Naive B cell (primary cell): ENCODE measurements at places on chromosomes 6 and 20.
A peak's percentile ranks its signal among the peaks of the same experiment; 100 is the strongest.

GRCh38 chr6:26338810-26339209 lies 26.2 kb upstream of the BTN3A2 start:
- H3K27ac ChIP-seq, result no peak overlapping the region
- peaks cover 44% of the 10 kb centered on the region for H3K27me3 ChIP-seq
- no peak for DNase-seq
- peaks cover 3% of the 10 kb centered on the region for H3K36me3 ChIP-seq

- no peak overlapping the region for H3K27ac ChIP-seq
- H3K4me3 ChIP-seq, result no peak overlapping the region
- H3K36me3 ChIP-seq, result no peaks in the 10 kb centered on the region
- no peaks in the 10 kb centered on the region for H3K27me3 ChIP-seq
- DNase-seq, result no peak
- no peaks in the 10 kb centered on the region for H3K4me1 ChIP-seq
Measured at GRCh38 chr6:92779746-92780145, 639.6 kb downstream of the EPHA7 start.

DNA sequence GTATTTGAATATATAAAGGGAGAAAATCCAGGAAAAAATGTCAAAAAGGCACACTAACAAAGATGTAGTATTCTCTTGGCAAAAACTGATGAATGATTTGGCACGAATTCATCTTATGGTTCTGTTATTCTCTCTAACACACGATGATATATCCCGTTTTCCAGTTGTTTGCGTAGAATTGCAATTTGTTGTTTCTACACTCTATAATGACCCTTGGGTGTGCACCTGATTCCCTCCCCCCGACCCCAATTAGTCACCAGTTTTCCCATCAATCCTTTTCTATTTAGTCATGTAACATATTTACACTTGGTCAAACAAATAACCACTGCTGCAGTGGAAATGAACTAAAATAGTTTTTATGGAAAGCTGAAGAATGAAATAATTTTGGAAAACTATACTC lies 1.5 kb upstream of the ARID1B start:
- H3K27me3 ChIP-seq, result no peaks in the 10 kb centered on the region
- H3K36me3 ChIP-seq, result no peaks in the 10 kb centered on the region
- no peak for DNase-seq
- no peak overlapping the region for H3K27ac ChIP-seq
- peaks cover 32% of the 10 kb centered on the region for H3K4me1 ChIP-seq

GRCh38 chr20:38165089-38165965 lies at the start of gene TGM2:
TGM2 (minus strand) TSS chr20:38165270; CDS start chr20:38165198, 72 bp downstream.
- peak within 1 kb of the TSS; percentile 24 for H3K27ac ChIP-seq
- peak; percentile 52 for DNase-seq
- H3K27me3 ChIP-seq, result peaks cover 39% of the 10 kb centered on the region
- H3K36me3 ChIP-seq, result no peaks in the 10 kb centered on the region
- peaks cover 15% of the 10 kb centered on the region for H3K4me1 ChIP-seq
- peak within 1 kb of the TSS; percentile 65 for H3K4me3 ChIP-seq

- no peaks in the 10 kb centered on the region for H3K36me3 ChIP-seq
- peaks cover 42% of the 10 kb centered on the region for H3K27me3 ChIP-seq
- peaks cover 14% of the 10 kb centered on the region for H3K4me1 ChIP-seq
- DNase-seq, result no peak
- peak overlapping the region; percentile 77 for H3K4me3 ChIP-seq
Measured at GRCh38 chr6:35499372-35499771, 2.5 kb upstream of the TEAD3 start.

GRCh38 chr20:59515013-59515905 lies 89.1 kb upstream of the PHACTR3 start:
- H3K4me1 ChIP-seq, result no peaks in the 10 kb centered on the region
- DNase-seq, result no peak
- H3K27me3 ChIP-seq, result peaks cover 67% of the 10 kb centered on the region
- H3K4me3 ChIP-seq, result no peak overlapping the region

DNA sequence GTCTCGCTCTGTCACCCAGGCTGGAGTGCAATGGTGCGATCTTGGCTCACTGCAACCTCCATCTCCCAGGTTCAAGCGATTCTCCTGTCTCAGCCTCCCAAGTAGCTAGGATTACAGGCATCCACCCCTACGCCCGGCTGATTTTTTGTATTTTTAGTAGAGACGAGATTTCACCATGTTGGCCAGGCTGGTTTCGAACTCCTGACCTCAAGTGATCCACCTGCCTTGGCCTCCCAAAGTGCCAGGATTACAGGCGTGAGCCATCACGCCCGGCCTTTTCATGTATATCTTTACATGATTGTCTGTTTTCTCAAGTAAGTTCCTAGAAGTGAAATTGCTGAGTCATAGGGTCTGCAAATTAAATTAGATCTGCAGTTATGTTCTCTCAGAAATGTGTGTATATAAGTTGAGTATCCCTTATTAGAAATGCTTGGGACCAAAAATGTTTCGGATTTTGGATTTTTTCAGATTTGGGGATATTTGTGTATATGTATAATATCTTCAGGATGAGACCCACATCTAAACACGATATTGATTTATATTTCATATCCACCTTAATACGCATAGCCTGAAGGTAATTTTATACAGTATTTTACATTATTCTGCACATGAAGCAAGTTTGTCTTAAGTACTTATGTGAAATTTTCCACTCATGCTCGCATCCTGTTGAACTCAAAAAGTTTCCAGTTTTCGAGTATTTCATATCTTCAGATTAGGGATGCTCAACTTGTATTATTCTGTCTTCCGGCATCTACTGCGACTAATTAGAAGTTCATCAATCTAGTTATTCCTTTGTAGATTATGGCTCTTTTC lies 40.4 kb downstream of the TAB2 start:
- peaks cover 42% of the 10 kb centered on the region for H3K4me1 ChIP-seq
- H3K27me3 ChIP-seq, result no peaks in the 10 kb centered on the region
- no peak for DNase-seq
- H3K27ac ChIP-seq, result no peak overlapping the region
- peaks cover 21% of the 10 kb centered on the region for H3K36me3 ChIP-seq

- peaks cover 22% of the 10 kb centered on the region for H3K36me3 ChIP-seq
- H3K4me3 ChIP-seq, result no peak overlapping the region
- H3K27me3 ChIP-seq, result no peaks in the 10 kb centered on the region
- H3K4me1 ChIP-seq, result peaks cover 2% of the 10 kb centered on the region
- no peak for DNase-seq
Measured at GRCh38 chr20:17627101-17627955, 54.7 kb downstream of the RRBP1 start.

DNA sequence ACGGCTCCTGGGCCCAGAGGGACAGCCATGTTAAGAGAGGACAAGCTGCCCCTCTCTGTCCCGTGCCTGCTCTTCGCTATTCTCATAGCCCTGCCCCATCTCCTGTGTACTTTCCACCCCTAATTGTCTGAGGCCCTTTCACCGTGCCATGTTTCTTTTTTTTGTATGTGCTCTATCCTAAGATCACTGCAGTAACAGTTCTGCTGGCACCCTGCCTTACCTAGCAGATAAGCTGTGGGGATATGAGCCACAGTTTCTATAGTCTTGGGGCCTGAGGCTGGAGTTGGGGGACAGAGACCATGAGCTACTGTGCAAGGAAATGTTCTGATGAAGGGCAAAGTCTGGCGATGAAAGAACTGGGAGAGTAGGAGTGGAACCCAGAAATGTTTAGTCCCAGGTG lies 269.5 kb upstream of the CITED2 start:
- H3K36me3 ChIP-seq, result no peaks in the 10 kb centered on the region
- no peak overlapping the region for H3K27ac ChIP-seq
- no peak for DNase-seq
- peaks cover 5% of the 10 kb centered on the region for H3K27me3 ChIP-seq

- no peak overlapping the region for H3K4me3 ChIP-seq
- no peaks in the 10 kb centered on the region for H3K4me1 ChIP-seq
- H3K27me3 ChIP-seq, result peaks cover 6% of the 10 kb centered on the region
- H3K36me3 ChIP-seq, result no peaks in the 10 kb centered on the region
- DNase-seq, result no peak
Measured at GRCh38 chr20:43583133-43583864, 7.4 kb upstream of the IFT52 start.

GRCh38 chr6:151765444-151765886 lies 42.0 kb upstream of the ESR1 start:
- H3K4me3 ChIP-seq, result no peak overlapping the region
- DNase-seq, result peak; percentile 34
- H3K27ac ChIP-seq, result no peak overlapping the region
- peaks cover 8% of the 10 kb centered on the region for H3K27me3 ChIP-seq
- peaks cover 10% of the 10 kb centered on the region for H3K4me1 ChIP-seq

- H3K27me3 ChIP-seq, result no peaks in the 10 kb centered on the region
- H3K36me3 ChIP-seq, result no peaks in the 10 kb centered on the region
- no peaks in the 10 kb centered on the region for H3K4me1 ChIP-seq
- DNase-seq, result no peak
- H3K4me3 ChIP-seq, result no peak overlapping the region
Measured at GRCh38 chr6:158131926-158132325, 36.1 kb downstream of the SERAC1 start.
